NCI-H1105 treated with DMSO at 0.1 percent for 48 hours (cell line): ENCODE measurements at places on chromosomes 7 and 10.

- no peak for DNase-seq
Observed at GRCh38 chr10:8705415-8705814, 650.9 kb downstream of the GATA3 start.

- DNase-seq, result peak; percentile 22
Observed at GRCh38 chr7:87316846-87317552, 28.5 kb upstream of the CROT start.

DNA sequence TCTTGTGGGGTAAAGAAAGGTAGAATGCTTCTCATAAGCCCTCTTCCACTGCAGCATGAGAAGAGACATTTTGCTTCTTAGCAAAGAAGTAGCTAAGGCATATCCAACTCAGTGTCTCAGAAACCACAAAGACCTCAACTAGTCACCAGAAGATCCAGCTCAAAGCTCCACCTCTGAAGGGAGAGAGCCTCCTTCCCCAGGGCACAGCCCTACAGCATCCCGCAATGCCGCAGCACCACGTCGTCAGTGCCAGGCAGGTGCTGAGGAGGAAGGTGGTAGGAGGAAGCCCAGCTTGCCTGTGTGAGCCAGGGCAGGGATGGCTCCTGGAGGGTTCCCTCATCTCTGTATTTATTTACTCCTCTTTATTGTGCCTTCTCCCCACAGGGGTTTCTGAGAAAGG lies 385.6 kb upstream of the NPVF start:
- DNase-seq, result no peak

DNA sequence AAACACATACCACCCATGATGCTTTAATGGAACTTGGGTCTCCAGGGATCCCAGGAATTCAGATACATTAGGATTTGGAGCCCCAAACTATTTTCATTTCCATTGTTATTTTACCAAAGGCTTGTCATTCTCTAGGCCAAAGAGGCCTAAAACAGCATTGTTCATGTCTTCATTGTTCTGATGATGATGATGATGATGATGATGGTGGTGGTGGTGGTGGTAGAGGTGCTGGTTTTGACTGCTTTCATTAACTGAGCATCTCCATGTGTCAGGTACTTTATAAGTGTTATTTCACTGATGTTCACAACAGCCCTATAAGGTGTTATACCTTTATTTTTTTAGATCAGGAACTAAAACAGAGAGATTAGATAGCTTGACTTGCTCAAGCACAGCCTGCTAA lies 12.2 kb upstream of the RBM20 start:
- no peak for DNase-seq

DNA sequence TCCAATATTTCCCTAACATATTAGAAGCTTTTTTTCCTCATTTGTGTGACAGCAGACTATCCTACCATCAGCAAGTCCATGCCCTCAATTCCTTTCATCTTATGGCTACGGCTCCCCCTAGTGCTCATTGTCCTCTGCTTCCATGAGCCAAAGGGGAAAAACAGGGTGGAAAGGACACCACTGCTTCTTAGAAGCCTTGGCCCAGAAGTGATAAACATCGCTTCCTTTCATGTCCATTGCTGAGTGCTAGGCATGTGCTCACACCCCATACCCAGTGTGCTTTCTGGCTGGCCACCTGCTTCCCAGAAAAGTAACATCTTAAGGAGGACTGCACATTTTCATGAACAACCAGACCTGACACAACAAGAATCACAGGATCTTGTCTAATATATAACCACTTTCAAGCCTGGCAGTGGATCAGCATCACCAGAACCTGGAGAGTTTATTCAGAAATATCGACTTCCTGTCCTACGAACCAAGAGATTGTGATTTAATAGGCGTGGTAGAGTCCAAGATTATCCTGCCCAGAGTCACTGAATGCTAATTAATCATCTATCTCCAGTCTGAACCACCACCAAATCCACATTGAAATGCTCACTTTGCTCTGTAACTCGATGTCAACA lies 650.5 kb upstream of the SORCS1 start:
- peak; percentile 19 for DNase-seq

GRCh38 chr10:71842422-71842821 lies 8.6 kb downstream of the PSAP start:
- DNase-seq, result no peak

DNA sequence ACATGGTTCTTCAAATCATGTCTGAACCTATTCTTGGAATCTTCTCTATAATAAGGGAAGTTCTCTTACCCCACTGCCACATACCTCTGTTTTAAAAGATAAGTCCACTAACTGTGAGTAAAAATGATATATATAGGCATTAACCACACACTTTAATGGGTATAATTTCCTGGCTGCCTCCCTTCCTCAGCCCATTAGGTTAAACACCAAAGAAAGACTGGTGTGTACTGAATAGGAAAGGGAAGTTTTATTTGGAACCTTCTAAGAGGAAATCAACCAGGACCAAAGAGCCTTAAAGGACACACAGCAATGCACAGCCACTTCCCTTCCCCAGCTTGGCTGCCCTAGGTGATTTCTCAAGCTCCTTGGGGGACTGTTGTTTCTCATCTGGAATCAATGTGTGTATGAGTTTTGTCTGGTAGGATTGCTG lies 5.0 kb upstream of the WBP1L start:
- no peak for DNase-seq

DNA sequence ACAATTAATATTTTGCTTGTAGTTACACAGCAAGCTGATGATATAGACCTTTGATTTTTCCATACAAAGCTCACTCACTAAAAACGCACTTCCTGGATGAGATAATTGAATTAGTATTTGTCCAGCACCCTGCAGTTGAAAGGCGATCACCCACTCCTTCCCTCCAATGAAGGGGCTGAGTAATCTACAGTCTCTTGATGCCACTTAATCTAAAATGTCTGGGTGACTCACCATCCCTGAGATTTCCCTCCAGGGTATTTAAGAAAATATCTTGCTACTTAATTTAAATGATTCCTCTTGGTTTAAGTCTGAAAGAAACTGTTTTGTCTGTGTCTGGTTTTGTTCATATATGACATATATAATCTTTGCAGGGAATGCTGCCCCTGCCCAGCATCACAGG lies 515.3 kb downstream of the GRID1 start:
- DNase-seq, result no peak

DNA sequence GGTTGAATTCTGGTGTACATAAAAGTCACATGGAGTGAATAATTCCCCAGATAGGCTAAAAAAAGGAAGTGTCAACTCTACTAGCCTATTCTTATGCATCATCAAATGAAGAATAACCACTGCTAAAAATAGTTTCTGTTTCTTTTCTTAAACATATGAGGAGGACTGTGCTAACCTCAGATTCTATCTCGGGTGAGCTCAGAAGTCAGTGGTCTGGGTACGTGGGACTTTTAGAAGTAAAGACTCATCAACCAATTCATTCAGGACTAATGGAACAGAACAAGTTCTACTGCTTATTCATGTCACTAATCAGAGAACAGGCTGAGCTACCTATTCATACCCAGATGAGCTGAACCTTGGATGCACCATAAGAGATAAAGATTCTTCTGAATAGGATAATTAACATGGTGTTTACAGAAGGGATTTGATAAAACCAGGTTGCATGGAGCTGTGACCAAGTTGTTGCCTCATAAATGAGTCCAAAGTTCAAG lies 9.5 kb upstream of the ASAH2 start:
- no peak for DNase-seq

- no peak for DNase-seq
Observed at GRCh38 chr7:151719897-151720242, 157.0 kb downstream of the PRKAG2 start.

DNA sequence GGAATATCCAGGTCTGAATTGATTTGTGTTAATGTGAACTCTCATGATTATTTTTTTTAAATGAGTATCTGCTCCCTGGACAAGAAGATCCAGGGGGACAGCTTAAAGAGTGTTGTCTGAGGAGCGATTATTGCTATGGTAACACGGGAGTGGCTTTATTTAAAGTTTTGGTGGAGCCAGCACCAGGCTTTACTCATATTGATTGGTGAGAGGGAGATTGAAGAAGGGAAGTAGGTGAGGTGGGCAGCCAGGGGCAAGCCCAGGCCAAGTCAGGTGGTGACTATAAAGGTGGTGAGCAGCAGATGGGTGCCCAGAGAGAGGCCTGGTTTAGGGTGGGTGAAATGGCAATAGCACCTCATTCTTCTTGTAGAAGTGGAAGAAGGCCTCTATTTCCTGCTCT lies 10.2 kb upstream of the AGR2 start:
- DNase-seq, result no peak

DNA sequence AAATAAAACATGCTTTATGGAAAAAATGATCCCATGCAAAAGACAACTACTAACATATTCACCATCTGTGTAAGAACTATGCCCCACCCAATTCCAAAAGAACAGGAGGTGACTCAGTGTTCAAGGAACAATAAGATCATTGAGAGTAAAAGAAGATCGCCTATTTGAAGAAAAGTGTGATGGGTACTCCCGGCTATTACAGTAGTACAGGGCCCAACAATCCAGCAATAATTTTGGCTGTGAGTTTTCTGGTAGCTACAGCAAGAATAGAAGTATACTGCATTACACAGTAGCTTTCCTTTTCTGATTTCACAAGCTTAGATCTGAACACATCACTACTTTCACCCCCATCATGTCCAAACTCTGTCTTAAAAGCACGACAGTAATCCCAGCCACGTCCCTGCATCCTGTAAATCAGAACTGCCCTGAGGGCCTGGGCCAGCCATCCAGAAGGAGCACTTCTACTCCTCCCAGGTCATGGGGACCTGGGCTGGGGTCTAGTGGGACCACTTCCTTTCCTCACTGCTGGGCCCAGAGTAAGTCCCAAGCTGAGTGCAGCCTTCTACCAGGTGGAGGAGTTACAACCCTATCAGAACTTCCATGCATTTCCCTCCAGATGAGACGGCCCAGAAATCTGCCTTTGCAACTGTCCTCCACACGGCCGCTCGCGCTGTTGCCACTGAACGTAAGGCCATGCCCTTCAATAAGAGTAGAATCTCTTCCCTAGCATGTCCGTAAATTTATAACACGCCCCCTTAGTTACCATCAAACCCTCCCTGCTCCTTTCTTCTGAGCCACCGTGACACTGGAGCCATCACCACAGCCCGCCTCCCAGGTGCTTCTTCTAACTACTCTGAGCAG lies 7.9 kb downstream of the ESYT2 start:
- no peak for DNase-seq

DNA sequence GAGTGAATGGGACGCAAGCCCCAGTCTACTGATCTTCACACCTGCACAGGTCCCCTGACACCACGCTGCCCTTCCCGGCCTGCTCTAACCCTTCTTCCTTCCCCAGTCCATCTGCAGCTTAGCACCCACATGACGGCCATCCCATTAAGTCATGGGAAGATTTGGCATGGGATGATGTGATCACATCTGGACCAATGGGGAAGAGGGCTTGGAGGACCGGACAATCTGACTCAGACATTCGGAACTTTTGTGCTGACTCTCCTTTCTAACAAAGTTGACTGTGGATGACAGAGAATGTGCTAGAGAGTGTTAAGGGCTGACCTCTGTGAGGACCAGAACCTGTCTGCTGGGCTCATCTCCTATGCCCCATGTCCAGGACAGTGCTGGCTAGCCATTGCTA lies 15.6 kb downstream of the CXCL12 start:
- DNase-seq, result no peak

GRCh38 chr7:153065051-153065450 lies 305.5 kb downstream of the ACTR3B start:
- no peak for DNase-seq

DNA sequence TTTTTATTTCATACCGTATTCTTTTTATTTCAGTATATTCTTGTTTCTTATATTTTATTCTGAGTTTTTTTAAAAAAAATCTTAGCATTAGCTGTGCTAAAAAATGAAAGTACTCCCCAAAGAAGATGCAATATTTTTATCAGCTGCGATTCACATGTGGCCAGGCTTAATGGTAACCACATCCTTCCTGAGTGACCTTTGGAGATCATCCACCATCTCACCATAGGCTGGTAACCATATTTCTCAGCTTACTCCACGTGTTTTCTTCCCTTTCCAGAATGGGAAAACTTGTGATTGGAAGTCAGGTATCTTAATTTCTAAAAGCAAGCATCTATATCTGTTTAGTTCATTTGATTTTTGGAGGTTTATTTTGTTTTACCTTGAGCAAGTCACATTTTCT lies 18.8 kb upstream of the LIPM start:
- no peak for DNase-seq

DNA sequence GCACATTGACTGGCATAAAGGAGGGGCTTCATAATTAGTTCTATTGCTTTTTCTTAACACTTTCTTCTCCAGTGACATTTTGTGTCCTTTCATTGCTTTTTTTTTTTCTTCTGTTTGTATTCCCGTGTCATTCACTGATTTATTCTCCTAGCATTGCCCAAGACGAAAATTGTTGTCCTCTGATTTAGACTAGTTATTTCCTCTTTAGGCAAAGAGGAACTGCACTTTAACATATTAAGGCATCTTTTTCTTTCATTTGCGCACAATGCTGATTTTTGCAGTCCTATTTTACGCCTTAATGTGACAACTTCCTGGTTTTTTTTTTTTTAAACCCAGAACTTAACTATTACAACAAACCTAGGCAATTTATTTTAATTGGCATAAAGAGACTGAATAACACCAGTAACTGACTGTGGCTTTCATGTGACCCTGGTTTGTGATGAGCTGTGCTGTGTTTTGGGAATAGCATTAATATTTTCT lies 39.7 kb downstream of the ARID5B start:
- no peak for DNase-seq

GRCh38 chr10:49220031-49220430 lies 31.8 kb upstream of the TMEM273 start:
- no peak for DNase-seq

DNA sequence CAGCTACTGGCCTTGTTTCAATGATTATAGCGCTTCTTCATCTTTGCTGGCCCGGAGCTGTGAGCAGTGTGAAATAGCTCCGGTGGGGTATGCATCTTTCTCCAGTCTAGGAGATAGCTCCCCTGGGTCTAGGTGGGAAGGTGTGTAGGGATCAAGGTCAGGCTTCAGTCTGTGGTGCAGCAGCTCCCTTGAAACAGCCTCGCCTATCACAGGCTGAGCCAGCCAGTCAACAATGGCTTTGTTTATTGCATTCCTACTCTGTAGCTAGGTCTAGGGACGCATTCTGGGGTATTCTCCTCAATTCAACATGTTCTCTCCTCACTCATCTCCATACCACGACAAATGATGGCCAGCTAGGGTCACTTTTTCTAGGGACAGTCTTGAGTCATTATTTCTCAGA lies 646.8 kb upstream of the IGFBP3 start:
- no peak for DNase-seq

GRCh38 chr10:104892879-104893617 lies 252.0 kb downstream of the SORCS3 start:
- no peak for DNase-seq

- DNase-seq, result no peak
Observed at GRCh38 chr10:116353817-116354216, 29.6 kb downstream of the CCDC172 start.

- no peak for DNase-seq
Observed at GRCh38 chr10:110797416-110797815, 74.3 kb upstream of the PDCD4 start.

GRCh38 chr7:125828153-125828700 lies 898.6 kb upstream of the POT1 start:
- no peak for DNase-seq

DNA sequence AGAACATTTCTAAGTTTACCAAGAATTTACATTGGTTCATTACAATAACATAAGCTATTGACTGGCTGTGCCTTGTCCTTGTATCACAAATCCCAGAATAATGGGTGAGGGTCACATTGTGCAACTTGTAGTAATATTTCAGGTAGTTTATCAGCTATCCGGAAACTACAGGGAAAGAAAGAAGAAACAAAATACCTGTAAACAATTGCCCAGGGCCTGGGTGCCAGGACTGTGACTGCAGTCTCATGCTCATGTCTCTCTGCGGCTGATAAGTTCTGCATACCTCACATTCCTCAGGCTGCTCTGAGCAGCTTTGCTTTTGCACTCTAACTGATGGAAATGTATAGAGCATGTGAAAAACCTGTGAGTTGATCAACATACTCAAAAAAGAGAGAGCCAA lies 131.8 kb upstream of the TRIM24 start:
- no peak for DNase-seq
